HuH-7.5 (cell line): ENCODE measurements at places on chromosomes 2 and 18.

DNA sequence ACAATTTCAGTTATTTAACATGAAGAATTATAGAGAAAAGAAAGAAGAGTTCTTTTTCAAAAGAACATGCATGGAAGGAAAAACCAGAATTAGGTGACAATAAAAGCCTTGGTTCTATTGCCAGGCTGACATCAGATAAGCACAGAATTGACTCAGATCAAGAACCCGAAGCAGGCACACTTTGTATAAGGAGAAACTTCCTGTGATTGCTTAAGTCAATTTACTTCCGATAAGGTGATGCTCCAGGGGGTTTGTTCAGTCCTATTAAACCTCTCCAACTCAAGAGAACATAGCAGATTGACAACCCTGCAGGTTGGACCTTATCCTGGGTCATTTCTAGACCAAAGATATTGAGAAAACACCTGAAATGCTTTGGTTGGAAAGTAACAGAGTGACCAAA, 31.4 kb downstream of the GAREM1 start:
- DNase-seq, result no peak

- DNase-seq, result no peak
Measured at GRCh38 chr2:65494078-65494477, 61.7 kb upstream of the SPRED2 start.

DNA sequence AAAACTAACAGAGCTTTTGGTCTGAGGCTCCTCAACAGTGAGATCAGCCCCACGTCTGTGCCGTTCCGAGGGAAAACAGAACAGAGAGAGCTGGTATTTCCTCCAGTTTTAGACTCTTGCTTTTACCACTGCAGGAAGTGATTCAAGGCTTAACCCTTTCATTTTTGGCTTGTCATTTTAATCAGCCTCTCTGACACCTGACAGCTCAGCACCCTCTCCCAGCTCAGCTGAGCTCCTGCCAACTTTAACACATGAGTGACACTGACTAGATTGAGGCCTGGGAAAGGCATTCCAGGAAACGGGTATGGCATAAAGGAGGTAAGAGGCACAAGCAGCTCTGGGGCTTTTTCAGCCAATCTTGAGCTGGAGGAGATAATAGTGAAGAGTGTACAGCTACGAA, 239.4 kb upstream of the SKOR2 start:
- no peak for DNase-seq

GRCh38 chr18:10530852-10531251, 5.0 kb downstream of the NAPG start:
- no peak for DNase-seq

DNA sequence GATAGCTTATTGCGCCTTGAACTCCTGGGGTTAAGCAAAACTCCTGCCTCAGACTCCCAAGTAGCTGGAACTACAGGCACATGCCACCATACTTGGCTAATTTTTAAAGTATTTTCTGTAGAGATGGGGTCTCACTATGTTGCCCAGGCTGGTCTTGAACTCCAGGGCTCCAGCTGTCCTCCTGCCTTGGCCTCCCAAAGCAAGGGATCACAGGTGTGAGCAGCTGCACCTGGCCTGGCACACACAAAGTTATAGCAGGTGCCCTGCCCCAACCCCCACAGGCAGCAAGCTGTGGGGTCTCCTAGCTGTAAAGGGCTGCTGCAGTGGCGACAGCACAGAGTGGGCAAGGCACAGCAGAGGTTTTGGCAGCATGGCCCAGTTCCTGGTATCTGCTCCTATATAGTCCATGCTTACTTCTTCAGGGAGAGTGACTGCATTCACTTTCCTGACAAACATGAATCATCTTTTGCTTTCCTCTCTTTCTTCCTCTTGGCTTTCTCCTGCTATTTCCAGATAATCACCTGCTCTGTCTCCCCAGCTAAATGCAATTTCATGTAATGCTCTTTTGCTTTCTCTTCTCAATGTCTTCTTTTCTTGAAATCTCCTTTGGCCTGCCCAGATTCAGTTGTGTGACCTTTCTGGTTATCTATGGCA, 27.3 kb upstream of the METAP1D start:
- no peak for DNase-seq

GRCh38 chr2:195606179-195606578, 50.8 kb upstream of the SLC39A10 start:
- DNase-seq, result no peak

GRCh38 chr2:83742117-83742782, 716.8 kb downstream of the SUCLG1 start:
- no peak for DNase-seq

DNA sequence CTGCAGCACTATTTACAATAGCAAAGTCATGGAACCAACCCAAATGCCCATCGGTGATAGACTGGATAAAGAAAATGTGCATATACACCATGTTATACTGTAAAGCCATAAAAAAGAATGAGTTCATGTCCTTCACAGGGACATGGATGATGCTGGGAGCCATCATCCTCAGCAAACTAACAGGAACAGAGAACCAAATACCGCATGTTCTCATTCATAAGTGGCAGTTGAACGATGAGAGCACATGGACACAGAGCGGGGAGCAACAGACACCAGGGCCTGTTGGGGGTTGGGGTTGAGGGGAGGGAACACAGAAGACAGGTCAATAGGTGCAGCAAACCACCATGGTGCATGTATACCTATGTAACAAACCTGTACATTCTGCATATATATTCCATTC, 33.5 kb downstream of the HNMT start:
- DNase-seq, result no peak

GRCh38 chr2:106054321-106054720, 139.8 kb downstream of the UXS1 start:
- no peak for DNase-seq

- DNase-seq, result no peak
Measured at GRCh38 chr2:9462886-9463697, 11.3 kb upstream of the IAH1 start.

DNA sequence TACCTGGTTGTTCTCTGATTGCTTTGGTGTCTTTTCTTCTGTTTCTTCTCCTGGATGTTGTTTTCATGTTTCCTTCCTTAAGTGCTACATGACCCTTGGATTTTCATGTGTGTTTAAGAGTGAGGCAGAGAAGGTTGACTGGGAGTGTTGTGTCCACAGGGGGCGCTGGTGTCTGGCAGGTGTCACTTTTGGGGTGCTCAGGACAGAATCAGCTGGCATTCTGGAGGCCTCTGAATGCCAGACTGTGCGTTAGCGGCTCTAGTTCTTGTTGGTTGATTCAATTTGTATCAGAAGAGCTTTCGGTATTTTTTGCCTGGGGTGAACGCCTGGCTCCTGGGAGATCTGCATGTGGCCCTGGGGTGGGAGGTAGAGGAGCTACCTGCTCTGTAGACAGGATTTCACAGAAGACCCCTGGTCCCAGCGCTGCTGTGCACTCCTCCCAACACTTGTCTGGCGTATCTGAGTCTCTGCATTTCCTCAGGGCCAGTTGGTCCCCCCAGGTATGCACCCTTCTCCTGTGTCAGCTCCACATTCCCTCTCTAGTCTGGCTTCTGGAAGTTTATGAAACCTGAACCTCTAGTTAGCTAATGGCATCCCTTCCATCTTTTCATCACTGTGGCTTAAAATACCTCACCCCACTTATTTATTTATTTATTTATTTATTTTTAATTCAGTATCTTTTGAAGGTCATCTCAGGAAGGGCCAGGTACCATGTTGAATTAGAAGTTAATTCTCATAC, 1.1 kb downstream of the GREB1 start:
- no peak for DNase-seq

DNA sequence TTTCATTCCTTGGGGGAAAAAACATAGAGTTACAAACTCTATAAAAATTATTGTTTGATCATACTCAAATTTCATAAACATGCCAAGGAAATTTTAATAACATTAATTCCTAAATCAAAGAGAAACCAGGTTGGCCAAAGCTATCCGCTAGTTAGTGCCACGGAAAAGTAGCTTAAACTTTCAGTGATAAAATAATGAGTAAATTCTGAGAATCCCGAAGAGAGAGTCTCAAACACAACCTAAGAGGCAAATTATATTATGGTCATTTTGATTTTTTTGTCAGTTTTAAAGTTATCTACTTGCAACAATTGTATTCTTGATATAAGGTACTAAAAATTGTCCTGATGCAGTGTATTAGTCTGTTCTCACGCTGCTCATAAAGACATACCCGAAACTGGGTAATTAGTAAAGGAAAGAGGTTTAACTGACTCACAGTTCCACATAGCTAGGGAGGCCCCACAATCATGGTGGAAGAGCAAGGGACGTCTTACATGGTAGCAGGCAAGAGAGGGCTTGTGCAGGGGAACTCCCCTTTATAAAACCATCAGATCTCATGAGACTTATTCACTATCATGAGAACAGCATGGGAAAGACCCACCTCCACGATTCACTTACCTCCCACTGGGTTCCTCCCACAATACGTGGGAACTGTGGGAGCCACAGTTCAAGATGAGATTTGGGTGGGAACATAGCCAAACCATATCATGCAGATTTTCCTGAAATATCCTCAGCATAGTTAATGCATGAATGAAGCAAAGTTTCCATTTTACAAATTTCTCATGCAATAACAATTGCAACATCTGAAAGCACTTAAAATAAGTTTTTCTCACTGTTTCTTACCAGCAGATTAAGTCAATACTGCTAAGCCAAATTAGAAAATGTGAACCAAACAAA, 205.9 kb upstream of the STK17B start:
- DNase-seq, result no peak

- no peak for DNase-seq
Measured at GRCh38 chr2:36777788-36778187, 81.3 kb downstream of the VIT start.

- DNase-seq, result peak; percentile 34
Measured at GRCh38 chr18:58180738-58181353, 136.8 kb downstream of the NEDD4L start.

DNA sequence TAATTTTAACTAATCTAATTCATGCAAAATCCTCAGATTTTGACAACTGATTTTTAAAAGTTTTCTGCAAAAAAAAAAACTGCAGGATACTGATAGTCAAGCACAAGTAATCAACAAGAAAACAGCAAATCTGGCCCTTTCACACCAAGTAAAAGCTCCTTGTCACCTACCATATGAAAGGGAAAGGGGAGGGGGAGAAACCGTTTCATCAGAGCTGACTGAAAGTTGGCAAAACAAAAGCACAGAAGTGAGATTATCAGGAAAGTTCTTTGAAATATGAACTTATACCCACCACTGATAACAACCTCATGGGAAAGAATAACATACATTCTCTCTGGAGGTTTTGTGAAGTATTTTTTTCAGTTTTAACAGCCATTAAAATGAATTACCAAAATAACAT, 38.7 kb downstream of the ZNF521 start:
- DNase-seq, result no peak

DNA sequence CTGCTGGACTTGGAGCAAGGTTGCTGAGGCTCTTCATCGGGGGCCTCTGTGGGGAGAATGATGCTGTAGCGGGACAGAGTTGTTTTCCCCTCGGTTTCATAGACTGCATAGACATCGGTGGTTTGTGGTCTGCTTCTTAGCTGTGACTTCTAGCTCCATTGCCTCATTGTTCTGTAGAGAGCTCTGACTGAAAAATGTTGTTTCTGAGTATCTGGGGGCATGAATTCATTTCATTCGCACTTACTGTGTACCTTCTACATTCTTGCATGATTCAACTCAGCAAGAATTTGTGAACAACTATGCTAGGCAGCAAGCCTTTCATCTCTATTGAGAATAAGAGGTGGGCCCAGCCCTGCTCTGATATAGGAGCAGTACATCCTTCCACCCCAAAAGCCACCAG, 406.8 kb downstream of the NBAS start:
- DNase-seq, result no peak

DNA sequence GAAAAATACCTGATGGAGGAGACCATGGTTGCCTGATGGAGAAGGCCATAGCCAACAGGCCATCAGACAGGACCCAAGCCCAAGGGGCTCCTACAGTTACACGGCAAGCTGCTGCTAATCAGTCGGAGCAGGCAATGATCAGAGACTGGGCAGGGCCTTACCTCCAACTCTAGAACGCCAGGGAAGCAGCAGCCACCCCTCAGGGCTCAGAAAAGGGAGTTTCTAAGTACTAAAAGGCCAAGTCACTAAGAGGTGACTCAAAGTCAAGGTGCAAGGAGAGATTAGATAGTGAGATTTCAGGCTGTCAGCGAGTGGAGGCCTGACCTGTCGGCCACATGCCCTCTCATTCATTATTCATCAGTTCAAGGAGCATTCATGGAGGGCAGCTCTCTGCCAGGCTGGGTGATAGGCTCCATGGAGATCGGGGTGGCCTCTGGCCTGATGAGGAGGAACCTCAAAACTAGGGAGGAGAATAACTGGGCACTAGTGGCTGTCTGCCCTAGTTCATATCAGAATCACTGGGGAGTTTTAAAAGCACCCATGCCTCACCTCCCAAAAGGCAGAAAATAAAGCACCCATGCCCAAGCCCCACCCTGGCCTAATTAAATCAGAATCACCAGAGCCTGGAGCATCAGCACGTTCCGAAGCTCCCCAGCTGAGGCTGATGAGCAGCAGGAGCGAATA, 3.6 kb downstream of the VIL1 start:
- no peak for DNase-seq

DNA sequence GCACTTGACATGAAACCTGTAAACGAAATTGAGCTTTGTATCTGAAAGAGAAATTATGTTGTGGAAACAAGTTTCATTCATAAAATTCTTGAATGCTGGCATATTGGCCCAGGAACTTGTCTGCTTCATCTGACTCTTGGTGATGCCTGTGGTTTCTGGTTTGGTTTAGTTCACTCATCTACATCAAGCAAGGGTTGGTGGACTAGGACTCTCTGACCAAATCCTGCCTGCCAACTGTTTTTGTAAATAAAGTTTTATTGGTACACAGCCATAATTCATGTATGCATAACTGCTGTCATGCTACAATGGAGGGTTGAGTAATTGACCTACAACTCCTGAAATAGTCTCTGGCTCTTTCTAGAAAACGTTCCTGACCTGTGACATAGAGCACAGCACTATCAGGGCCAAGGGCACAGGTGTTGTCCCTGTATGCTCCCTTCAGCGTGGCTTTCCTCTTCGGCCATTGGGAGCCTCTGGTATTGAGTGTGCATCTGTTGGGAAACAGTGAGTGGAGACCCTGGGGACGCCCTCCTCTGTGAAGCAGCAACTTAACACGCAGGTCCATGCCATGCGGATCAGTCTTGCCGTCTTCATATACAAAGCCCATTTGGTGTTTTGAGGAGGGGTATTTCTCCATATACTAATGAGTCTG, 226.3 kb downstream of the SH3RF3 start:
- DNase-seq, result no peak

GRCh38 chr2:205684871-205685313, 2.6 kb downstream of the NRP2 start:
- no peak for DNase-seq
